Heart left ventricle (tissue), 16 donors: ENCODE measurements at places on chromosomes 5 and 9.

DNA sequence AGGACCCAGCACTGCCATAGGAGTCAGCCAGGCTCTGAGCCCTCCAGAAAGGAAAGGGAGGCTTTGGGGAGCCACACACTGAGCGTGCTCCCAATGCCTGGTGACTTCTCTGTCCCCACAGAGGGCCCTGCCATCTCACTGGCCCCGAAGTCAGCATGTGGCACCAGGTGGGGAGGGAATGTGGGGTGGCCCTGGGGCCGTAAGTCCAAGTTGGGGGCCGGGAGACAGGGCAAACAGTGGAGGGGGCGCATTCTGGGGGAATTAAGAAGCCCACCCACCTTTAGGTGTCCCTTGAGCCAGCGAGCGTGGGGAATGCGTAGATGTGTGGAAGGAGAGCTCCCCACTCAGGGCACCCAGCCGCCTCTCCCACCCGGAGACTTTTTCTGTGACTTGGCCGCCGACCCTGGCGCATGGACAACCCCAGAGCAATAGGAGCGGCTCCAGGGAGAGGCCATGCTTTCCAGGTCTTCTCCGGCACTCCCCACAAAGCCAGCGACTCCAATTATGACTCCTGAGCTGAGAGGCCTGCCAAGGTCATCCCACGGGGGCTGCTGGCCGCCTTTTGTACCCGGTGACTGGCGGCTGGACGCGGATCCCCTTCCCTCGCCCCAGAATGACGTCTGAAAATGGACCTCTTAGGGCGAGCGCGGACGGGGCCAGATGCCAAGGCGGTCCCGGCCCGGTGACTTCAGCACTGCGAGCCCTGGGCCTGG is 9.8 kb downstream of the IRX1 start:
- peak; percentile 28 for DNase-seq

DNA sequence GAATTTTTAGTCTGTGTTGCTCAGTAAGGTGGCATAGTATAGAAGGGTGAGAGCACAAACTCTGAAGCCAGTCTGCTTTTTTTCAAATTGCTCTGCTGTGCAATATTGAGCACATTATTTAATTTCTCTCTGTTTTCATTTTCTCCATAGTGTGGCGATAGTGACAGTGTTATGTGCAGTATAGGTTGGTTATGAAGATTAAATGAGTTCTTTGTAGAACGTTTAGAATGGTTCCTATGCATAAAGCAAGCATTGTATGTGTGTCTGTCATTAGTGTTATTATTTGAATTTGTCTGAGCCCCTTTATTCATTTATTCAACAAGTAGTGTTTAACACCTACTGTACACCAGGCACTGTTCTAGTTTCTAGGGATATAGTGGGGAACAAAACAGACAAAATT is 9.2 kb downstream of the PRR16 start:
- DNase-seq: no peak

DNA sequence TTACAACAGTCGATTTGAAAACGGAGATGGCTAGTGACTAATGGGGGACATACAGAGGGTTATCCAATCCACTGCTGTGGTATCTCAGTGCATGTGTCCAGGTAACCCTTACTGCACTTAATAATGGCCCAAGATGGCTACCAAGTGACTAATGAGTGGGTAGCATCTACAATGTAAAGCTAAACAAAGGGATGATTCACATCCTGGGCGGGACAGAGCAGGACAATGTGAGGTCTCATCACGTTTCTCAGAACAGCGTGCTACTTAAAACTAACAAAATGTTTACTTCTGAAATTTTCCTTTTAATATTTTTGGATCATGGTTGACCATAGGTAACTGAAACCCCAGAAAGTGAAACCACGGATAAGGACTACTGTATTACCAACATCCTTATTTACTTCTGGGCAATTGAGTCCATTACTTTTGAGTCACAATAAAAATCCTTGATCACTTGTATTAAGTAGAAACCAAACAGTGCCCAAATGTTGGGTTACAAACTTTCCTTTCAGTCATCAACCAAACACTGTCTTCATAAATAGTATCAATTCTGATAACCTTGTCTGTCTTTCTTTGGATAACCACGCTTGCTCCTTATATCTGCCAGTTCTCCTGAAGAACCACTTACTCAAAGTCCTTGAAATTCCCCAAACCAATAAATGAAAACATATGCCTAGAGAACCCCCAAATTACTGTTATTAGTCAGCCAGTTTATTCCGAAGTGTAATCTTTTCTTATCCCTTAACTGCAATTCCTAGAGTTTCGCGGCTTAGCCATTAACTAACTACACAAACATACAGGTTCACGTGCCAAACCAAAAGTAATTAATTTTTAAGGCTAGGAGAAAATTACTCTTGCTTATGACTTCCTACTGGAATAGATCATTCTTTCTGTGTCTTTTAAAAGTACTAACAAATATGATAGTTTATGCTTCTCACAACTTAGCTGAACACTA is 59.7 kb downstream of the ELL2 start:
- DNase-seq: no peak

GRCh38 chr9:70452365-70452764 is 37.9 kb upstream of the KLF9 start:
- DNase-seq: no peak

GRCh38 chr5:104573949-104574709 is 1011.5 kb upstream of the NUDT12 start:
- no peak for DNase-seq

- DNase-seq: no peak
Observed at GRCh38 chr5:124574521-124575436, 171.7 kb downstream of the ZNF608 start.

DNA sequence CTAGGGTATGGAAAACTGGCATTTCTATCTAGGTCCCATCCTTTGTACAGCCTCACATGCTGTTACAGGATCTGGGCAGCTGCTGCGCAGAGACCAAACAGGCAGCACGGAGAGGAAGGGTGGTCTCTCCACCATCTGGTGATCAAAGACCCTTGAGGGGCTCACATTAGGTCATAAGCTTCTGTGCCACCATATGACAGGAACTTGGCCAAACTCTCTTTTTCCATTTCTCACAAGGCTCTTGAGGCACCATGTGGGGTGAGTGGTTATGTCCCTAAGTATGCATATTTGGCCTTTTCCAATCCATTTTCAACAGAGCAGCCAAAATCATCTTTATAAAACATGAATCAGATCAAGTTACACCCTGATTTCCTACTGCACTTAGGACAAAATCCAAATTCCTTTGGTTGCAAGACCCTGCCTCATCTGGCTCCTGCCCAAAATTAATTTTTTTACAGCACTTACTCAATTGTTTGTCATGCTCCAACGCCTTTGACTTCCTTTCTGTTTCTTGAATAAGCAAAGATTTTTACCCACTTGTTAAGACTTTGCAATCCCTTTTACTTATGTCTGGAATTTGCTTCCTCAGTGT is 730.0 kb downstream of the MAT2B start:
- DNase-seq: no peak

DNA sequence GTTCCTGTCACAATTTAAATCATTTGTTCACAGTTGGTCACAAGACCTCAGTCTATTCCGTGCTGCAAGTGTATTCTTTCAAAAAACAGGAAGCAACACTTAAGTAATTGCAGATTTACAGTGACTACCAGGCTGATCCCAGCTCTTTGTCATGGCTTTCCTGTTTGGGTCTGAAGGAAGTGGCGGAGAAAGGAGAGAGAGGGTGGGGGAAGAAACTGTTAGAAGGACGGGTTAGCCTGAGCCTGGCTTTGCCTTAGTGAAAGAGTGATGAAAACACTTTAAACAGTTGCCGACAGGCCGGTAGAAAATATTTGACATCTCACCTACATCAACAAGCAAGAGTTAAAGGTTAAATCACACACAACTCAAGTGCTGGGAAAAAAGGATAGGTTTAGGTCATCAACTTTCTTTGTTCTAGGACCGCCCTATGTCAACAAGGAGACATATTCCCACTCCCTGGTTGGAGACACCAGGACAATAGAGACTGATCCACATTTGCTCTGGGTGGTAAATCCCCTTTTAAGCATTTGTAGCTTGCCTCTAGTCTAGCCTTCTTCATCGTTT is 102.2 kb upstream of the DAB2 start:
- no peak for DNase-seq

DNA sequence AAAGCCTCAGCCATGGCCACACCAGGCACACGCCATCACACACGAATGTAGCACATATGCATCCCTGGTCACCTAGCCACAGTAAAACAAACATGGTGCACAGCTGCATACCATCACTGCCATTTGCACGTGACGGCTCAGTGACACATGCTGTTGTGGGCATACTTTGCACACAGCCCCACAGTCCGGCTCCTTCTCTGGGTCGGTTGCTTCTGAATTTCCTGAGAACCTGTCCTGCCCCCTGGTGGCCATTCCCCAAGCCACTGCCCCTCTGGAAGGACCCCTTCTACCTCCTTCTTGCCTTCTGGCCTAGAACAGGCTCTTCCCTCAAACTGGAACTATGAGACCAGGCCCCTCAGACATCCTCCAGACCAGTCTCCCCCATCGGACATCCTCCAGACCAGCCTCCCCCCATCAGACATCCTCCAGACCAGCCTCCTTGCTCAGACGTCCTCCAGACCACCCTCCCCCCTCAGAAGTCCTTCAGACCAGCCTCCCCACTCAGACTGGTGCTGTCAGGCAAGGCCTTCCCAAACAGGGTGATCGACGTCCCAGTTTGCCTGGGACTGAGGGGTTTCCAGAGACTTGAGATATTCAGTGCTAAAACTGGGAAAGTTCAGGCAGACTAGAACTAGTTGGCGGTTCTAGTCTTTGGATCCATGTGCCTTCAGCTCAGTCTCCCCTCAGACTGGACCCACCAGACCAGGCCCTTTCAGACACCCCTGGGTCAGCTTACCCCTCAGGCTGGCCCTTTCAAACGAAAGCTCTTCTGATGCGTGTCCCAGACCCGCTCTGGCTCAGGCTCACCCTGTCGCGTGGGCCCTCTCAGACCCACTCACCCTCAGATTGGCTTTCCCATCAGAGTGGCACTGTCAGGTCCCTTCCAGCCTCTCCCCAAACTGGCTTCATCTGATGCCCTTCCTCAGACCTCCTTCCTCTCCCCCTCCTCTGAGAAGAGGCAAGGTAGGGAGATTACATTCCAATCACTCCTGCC is 24.3 kb upstream of the ENHO start:
- peak; percentile 48 for DNase-seq

DNA sequence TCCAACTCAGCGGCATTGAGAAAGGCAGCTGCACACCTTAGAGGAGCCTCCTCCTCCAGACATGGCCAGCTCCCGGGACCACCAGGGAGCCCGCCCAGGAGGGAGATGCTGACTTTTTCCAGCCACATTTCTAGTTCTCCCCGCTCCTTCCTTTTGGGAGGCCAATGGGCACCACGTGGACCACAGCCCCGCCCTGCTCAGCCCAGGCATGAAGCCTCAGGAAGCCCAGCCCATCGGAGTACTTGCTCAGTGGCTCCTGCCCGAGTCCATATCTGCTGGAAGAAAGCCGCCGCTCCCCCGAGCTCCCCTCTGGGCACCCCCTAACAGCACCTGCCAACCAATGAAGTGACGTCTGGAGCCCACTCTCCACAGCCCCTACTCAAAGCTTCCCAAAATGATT is 52.4 kb downstream of the SMIM23 start:
- DNase-seq: no peak

GRCh38 chr5:150441813-150442698 is 7.5 kb downstream of the RPS14 start:
- DNase-seq: peak; percentile 67

GRCh38 chr9:12764150-12764549 is 10.7 kb upstream of the LURAP1L start:
- DNase-seq: no peak

GRCh38 chr5:1885404-1885755 is 2.7 kb upstream of the IRX4 start:
- peak; percentile 26 for DNase-seq

GRCh38 chr5:153744751-153745150 is 254.3 kb downstream of the GRIA1 start:
- no peak for DNase-seq
